ENCODE measurements at places on chromosomes 2 and 18.

GRCh38 chr2:206480620-206481019 is 37.3 kb downstream of the ADAM23 start:
- DNase-seq, result no peak

- DNase-seq, result no peak
Observed at GRCh38 chr2:66869076-66869475, 434.2 kb downstream of the MEIS1 start.

DNA sequence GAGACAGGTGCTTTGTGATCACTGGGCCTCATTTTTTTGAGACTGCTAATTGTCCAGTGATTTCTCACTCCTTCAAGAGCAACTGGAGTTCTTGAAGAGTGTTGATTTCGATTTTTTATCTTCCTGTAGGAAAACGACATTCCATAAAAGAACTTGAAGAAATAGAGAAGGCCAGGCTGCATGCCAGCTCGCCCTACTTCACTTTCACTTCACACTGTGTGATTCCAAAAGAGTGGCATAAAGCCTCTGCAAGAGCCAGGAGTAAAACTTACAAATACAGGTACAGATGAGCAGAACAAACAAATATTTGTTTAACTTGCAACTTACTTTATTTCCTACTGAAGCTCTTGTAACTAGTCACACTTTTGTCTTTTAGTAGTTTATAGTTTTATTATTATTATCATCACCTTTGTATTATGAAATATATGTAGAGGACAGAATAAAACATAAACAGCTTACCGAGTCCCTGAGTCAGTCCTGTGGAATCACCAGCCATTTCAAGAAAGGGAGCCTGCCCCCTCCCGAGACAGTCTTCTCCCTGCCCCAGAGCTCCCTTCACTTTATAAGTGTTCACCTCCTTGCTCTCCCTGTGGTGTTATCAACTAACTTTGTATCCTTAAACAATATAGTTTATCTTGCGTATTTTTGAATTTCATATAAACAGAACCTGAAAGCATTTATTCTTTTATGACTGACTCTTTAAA is 8.7 kb downstream of the FAM228A start:
- DNase-seq, result no peak

DNA sequence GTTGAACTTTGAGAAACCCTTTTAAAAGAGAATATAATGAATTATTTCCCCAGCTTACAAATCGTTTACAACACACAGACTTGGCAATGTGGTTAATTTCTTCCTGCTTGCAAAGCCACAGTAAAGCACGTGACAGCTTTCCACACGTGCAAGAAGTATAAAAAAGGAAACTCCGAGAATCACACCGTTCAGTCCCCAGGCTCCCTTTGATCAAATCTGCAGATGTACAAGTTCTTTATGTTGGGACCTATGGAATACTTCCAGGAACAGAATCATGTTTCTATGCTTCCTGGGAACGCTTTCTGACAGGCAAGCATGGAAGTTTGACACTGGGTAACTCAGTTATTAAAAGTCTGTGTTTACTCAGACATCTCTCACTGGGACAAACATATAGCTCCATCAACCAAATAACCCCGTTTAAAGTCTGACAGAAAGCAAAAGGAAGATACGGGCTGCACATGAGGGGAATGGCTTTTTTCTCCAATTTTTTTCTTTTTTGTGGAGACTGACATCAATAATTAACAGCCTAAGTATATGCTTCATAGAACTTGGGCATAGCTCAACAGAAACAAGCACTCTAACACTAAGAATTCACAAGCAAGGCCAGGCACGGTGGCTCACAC is 134.8 kb downstream of the EIPR1 start:
- DNase-seq, result no peak

GRCh38 chr18:2412996-2413751 is 158.1 kb downstream of the METTL4 start:
- no peak for DNase-seq

DNA sequence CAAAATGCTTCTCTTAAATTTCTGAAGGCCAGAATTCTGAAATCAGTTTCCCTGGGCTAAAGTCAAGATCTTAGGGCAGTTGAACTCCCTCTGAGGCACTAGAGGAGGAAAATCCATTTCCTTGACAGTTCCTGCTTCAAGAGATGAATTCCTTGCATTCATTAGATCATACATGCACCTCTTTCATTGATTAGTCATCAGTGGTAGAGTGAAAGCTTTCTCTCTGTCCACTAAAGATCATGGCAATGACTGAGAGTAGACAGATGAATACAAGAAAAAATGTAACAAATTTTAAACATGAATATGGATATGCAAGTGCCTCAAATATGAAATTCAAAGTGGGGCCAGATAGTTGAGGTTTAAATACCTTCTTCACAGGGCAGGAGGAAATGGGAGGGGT is 693.4 kb upstream of the TMEFF2 start:
- DNase-seq, result no peak

DNA sequence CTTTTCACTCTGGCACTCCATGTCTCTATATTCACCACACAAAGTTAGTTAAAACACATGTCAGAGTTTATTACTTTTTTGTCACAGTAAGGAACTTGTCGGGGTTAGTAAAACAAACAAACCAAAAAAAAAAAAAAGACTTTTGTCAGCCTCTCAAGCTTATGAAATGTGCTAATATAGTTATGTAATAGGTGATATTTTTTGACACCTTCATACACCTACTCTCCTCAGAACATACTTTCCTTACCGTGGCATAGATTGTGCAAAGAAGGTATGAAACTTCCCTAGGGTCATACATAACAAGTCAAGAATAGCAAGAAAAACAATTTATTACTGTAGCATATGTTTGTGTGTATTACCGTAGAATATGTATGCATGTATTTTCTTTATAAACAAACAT is 633.3 kb downstream of the CNTNAP5 start:
- DNase-seq, result no peak

Data from stimulated activated CD4-positive, alpha-beta T cell treated with anti-CD3 and anti-CD28 coated beads, Interleukin-1b, Interleukin-23, amount 100 ng/mL, for 1 hour (primary cell).